ENCODE measurements at places on chromosomes 2 and 18.

- peak; percentile 33 for DNase-seq
Measured at GRCh38 chr18:1663879-1664705, 759.4 kb downstream of the ADCYAP1 start.

DNA sequence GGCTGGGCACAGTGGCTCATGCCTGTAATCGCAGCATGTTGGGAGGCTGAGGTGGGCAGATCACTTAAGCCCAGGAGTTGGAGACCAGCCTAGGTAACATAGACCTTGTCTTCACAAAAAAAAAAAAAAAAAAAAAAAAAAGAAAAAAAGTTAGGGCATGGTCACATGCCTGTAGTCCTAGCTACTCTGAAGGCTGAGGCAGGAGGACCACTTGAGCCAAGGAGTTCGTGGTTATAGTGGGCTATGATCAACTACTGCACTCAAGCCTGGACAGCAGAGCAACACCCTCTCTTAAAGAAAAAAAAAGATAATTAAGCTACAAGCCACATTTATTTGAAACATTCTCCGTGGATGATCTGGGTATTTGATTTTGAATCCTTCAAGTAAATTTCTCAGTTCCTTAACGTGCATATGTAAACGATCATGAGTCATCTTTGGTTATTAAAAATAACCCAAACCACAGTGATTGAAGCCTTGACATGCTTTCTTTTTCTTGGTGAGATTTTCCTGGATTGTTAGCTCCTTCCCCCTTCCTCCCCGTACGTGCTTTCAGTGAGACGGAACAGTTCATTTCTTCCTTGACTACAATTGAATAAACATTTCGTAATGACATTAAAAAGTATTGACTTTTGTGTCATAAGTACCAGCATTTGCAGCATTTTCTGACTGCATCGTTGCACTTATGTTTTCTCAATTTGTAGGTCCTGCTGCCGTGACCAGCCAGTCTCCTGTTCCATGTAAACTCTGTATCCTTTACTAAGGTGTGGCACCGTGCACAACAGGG, 20.3 kb downstream of the RMC1 start:
- DNase-seq = no peak

DNA sequence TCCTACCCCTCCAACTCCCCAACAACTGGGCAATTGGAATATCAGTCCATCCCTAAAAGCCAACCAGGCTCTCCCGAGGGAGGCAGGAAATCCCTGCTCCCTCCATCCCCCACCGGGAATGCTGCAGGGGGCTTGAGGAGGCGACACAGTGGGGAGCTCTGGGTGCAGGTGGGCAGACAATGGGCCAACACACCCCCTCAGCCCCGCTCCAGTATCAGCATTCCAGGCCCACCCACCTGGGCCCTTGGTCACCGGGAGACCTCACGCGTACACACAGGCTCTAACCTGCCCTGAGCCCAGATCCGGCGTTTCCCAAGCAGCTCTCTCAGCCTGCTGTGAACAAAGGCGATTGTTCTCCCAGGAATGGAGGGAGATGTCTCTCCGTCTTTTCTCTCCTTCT, 37.6 kb upstream of the FZD7 start:
- no peak for DNase-seq

DNA sequence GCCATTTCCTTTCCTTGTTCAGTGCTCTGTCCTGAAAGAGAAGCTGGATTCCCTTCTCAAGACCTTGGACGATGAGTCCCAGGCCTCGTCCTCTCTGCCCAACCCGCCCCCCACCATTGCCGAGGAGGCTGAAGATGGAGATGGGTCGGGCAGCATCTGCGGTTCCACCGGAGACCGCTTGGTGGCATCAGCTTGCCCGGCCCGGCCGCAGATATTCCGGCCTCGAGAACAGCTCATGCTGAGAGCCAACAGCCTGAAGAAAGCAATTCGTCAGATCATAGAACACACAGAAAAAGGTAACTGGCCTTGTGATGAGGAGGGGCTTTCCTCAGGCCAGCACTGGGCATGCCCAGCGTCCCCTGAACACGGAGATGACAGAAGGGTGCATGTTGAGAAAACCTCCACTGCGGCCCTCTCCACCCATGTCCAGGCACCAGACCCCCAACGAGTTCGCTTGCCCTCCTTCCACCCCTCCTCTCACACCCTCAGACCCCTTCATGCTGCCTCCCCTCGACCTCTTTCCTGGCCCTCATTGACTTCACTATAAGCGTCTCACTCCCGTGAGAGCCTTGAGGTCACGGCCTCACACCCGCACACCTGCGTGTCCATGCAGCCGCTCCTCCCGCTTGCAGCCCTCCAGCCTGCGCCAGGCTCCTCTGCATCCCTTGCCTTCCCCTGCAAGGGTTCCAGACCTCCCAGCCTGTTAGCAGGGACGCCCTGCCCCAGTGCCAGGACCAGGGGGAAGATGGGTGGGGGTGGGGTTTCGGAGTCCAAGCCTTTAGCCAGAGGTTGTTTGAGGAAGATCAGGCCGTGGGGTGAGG, 95.0 kb downstream of the DGKD start:
- DNase-seq = no peak

- DNase-seq = no peak
Measured at GRCh38 chr2:141526760-141527159, 604.1 kb downstream of the LRP1B start.
